ENCODE measurements at places on chromosomes 6 and 20.

DNA sequence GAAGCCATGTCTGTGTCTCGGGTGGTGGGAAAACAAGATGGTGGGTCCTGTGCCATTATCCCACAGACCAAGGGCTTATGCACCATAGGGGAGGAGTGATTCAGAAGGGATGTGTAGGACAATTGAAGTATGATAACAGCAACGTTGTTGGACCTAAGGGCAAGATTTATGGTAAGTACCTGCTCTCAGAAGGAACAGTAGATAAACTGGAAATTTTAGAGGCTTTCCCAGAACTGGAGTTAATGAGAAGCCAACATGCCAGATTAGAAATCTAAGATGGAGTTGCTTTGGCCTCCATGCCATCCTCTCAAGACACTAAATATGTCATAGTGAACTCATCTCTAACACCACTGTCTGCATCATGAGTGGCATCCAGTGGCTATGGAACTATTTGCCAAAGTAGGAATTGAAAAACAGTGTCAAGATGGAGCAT is 84.7 kb upstream of the MYLIP start:
- no peak for DNase-seq

DNA sequence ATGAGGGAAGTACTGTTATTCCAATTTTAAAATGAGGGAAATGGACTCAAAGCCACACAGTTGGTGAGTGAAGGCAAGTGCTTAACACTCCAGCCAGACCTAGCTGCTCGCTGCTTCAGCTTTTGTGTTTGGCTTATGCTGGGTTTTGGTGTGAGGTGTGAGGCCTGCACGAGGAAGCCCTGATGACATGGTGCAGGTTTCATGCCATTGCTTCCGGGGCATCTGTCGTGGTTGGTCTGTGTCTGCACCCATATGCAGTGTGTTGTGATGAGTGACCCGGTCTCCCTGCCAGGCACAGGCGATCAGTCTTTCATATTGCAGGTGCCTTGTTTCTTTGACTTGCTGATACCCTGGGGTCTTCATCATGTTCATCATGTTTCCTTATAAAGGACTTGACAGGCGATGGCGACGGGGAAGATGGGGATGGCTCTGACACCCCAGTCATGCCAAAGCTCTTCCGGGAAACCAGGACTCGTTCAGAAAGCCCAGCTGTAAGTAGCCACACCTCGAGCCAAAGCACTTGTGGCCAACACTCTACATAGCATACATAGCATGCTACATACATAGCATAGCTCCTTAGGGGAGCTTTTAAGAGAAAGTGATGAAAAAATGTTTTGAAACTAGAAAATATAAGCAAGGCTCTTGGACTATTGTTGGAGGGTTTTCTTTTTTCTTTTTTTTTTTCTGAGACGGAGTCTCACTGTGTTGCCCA is 22.3 kb downstream of the DNMT3B start:
- DNase-seq: no peak

DNA sequence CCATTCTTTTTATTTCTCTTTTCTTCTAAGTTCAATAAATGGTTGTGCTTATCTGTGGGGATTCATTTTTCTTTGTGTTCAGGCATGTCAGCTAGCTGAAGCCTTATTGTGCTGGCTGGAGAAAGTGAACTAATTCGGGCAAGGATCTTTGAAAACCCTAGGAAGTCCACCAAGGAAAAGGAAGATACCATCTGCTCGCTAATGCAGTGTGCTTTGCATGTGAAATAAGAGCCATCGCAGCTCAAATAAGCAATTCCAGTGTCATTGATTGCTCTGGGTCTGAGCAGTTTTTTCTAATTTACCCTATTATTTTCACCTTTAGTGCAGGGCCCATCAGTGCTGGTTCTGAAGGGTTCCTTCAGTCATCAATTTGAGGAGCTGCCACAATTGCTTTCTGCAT is 309.4 kb upstream of the SOX4 start:
- no peak for DNase-seq

GRCh38 chr20:43448748-43449535 is 8.8 kb upstream of the SRSF6 start:
- peak; percentile 2 for DNase-seq

DNA sequence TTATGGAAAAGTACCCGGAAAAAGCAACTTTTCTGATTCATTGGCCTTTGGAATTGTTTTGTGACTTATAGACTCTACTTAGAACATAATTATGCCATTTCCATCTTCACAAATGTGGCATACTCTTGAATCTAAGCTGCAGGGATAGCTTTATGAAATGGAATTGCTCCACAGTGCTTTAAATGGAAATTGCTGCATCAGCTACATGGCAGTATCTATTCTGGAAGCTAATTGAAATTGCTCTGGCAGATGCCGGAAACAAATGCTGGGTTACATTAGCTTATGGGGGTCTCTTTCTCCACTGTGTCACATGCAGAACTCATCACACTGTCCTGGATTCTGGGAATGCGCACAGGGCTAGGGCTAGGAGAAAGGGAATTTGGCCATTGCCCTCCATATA is 108.9 kb downstream of the SAMD5 start:
- DNase-seq: no peak

GRCh38 chr20:11694467-11694866 is 223.2 kb upstream of the BTBD3 start:
- DNase-seq: no peak

DNA sequence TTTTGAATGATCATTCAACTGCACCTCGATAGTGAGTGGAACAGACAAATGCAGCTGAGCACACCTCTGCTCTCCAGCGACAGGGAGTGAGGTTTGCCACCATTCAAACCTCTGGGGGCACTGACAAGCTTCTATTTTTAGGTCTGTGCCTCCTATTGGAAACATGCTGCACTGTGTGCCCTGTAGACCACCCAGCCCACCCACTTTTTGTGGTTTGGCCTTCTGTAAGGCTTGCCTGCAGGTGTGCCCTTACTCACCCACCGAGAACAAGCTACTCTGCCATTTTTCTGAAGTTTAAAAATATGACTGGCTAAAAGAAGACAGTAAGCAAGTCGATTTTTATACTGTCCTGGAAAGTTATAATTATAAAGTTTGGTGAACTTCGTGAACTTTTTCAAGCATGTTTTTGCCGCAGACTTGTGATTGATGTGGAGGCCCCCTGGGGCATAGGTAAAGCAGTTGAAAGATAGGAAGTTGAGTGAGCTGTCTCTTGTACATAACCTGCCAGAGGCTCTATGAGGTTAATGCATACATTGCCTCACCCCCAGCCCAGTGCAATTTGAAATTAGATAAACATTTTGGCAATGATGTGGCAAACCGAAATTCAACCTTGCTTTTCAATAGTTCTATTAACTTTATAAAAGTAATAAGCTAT is 53.8 kb downstream of the ADGRG6 start:
- no peak for DNase-seq

- no peak for DNase-seq
These were observed 43.3 kb upstream of the CLIC5 start for GRCh38 chr6:46058951-46059350.

DNA sequence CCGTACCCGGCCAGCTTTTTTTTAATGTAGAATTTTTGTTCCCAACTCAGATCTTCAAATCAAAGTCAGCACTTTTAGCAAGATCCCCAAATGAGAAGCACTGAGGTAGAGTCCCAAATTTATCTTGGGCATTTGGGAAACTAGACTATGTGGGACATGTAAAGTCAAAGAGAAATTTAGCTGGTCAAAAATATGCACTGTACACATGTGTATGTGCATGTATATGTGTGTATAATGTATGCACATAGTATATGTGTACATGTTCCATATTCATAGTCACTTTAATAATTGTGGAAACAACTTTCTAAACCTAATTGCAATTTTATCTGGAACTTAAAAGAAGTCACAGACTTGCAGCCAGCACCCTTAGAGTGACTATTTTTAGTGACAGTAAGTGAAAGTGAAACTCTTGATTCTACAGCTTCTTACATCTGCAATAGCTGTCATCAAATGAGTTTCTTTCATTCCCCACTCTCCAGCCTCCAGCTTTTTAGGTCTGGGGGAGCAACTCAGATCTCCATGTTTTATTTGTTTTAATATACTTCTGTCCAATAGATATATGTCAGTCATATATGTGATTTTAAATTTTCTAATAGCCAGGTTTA is 53.6 kb downstream of the CDC40 start:
- no peak for DNase-seq

DNA sequence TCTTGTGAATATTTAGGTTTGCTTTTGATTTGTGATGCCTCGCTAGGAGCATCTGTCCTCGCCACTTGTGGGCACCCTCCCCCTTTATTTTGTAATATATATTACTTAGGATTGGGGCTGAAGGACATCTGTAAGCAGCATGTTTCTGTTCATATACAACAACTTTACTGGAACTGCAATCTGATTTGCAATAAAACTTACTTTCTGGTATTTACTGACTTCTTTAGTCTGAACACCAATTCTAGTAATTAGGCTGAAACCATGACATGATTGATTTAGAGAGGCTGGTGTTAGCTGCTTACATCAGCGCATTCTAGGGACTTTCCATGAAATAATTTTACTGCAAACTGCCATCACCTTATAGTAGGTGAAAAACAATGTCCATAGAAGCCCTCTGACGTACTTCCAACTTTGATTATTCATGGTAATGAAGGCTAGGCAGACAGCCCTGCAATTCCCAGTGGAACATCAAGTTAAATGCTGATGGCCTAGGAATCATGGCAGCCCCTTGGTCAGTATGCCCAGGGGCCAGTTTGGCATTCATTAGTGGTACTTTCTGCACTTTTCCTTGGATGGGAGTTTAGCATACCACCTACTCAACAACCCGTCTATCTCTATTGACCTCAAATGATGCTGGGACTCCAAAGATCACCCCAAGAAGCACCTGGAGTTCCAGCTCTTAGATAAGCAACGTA is 132.9 kb upstream of the MCHR2 start:
- DNase-seq: no peak

GRCh38 chr20:32333988-32334885 is 23.9 kb upstream of the ASXL1 start:
- DNase-seq: no peak

GRCh38 chr6:143896126-143896860 is 32.0 kb downstream of the ZC2HC1B start:
- no peak for DNase-seq

DNA sequence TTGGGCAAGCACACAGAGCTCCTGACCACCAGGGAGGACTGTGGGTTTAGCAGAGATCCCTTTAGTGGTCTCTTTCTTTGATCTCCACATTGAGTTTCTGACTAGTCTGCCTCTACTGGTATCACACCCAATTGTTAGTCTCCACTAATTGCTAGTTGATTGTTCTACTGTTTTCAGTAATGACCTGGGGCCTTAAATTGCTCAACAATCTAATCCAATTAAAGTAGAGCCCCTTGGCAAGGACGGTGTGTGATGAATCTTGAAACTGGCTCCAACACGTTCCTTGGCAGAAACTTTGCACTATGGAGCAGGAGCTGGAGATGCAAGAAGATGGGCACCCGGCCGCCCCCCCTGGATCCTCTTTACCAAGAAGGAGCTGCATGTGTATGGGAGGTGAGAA is 12.3 kb downstream of the FAM50B start:
- no peak for DNase-seq

DNA sequence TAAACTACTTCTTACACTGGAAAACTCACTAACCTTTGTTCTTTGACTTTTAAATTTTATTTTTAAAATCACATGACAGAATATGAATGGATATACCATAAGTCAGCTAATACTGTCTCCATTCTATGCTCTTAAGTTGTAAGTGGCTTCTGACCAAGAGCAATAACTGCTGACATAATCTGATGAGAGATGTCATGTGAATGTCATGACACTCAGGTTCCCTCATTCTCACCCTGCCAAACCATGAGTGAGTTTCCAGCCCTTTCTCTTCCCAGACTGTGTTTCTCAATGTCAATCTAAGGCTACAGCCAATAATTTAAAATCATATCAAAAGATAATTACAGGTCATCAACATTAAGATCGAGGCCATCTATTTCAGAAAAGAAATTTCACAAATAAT is 39.7 kb downstream of the KIF16B start:
- DNase-seq: no peak

- DNase-seq: no peak
These were observed 20.2 kb downstream of the KCNK15 start for GRCh38 chr20:44765701-44766347.

GRCh38 chr20:4833074-4833728 is 111.5 kb downstream of the PRND start:
- no peak for DNase-seq

- no peak for DNase-seq
These were observed 11.0 kb downstream of the ECI2 start for GRCh38 chr6:4124351-4124750.

GRCh38 chr6:40972190-40972589 is 66.8 kb downstream of the UNC5CL start:
- no peak for DNase-seq

- no peak for DNase-seq
These were observed 6.2 kb downstream of the BEND6 start for GRCh38 chr6:56961151-56961550.

- DNase-seq: no peak
These were observed 54.9 kb downstream of the AKAP12 start for GRCh38 chr6:151294561-151295101.

- DNase-seq: no peak
These were observed 43.2 kb upstream of the CTNNBL1 start for GRCh38 chr20:37650661-37651060.

DNA sequence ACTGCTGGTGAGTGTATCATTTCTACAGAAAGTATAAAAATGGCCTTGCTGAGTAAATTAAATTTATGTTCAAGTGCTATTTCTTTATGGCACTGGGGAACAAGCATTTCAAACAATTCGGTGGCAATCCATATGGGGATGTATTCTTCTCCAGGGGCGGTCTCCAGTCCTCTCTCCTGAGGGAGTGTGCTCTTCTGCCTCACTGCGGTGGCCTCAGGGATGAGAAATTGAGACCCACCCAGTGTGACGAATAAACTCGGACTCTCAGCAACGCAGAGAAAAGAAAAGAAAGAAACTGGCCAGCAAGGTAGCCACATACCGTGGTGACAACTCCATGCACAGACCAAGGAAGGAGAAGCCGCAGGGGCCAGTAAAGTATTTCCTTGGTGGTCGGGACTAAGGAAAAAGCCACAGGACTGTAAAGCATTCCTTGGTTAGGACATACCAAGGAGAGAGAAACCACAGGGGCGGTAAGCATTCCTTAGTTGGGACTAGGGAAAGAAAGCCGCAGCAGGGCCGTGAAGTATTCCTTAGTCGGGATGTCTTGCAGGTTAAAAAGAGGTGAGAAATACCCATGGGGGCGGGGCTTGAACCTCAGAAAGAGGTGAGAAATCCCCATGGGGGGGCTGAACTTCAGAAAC is 13.6 kb upstream of the GOPC start:
- DNase-seq: peak; percentile 25

GRCh38 chr6:7112741-7113313 is 5.1 kb downstream of the RREB1 start:
- DNase-seq: no peak

GRCh38 chr20:53292347-53292746 is 301.3 kb downstream of the ZNF217 start:
- DNase-seq: no peak
